NCI-H1694 (cell line): ENCODE measurements at places on chromosomes 16 and 17.
A peak's percentile ranks its signal among the peaks of the same experiment; 100 is the strongest.

GRCh38 chr16:48558371-48558841, 51.6 kb downstream of the N4BP1 start:
- no peak for DNase-seq

- no peak for DNase-seq
Observed at GRCh38 chr16:53787423-53787822, 83.5 kb downstream of the FTO start.

GRCh38 chr16:9119795-9120194, 28.4 kb downstream of the HAPSTR1 start:
- DNase-seq: no peak

DNA sequence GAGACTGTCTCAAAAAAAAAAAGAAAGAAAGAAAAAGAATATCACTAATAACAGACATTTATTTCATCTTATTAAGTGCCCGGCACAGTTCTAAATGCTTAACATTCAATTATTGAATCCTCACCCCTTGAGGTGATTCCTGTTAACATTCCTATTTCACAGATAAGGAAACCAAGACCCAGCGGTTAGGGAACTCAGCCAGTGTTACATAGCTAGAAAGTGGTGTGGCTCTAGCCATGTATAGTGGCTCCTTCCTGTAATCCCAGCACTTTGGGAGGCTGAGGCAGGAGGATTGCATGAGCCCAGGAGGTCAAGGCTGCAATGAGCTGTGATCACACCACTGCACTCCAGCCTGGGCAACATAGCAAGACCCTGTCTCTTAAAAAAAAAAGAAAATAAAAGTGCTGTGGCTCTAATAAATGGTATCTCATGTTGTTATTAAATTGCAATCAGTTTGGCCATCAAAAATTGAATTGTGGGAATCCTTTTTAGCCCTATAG, 28.1 kb downstream of the ZNRF1 start:
- DNase-seq: no peak

GRCh38 chr17:33038740-33039139, 47.1 kb downstream of the SPACA3 start:
- DNase-seq: no peak

- peak; percentile 80 for DNase-seq
Observed at GRCh38 chr17:77049440-77049839, 91.3 kb upstream of the SEC14L1 start.

DNA sequence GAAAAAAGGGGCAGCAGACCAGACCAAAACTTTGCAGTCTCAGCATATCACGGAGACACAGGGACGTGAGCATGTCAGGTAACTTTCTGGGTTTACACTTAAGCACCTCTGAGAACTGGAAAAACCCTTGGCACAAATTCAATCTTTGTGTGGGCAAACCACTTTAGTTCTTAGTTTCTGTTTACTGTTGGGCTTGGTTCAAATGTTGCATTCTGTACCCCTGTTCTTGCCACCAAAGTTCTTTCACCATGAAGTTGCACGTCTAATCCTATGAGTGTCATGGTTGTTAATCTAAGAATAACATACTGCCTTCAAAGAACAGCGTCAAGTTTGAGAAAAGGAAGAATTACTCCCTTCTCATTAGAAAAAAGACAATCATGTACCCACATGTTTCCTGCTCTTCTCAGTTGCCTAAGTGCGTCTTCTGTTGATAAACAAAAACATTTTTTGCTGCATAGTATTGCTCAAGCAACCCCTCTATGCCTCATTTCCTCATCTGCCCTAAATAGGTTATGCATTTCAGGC, 11.6 kb downstream of the KRT33A start:
- no peak for DNase-seq

GRCh38 chr17:1947229-1947742, 77.8 kb downstream of the RTN4RL1 start:
- no peak for DNase-seq

GRCh38 chr17:13601776-13602551, at the start of gene HS3ST3A1:
HS3ST3A1 (minus strand) TSS chr17:13601929; CDS start chr17:13601129, 800 bp downstream.
- DNase-seq: no peak

DNA sequence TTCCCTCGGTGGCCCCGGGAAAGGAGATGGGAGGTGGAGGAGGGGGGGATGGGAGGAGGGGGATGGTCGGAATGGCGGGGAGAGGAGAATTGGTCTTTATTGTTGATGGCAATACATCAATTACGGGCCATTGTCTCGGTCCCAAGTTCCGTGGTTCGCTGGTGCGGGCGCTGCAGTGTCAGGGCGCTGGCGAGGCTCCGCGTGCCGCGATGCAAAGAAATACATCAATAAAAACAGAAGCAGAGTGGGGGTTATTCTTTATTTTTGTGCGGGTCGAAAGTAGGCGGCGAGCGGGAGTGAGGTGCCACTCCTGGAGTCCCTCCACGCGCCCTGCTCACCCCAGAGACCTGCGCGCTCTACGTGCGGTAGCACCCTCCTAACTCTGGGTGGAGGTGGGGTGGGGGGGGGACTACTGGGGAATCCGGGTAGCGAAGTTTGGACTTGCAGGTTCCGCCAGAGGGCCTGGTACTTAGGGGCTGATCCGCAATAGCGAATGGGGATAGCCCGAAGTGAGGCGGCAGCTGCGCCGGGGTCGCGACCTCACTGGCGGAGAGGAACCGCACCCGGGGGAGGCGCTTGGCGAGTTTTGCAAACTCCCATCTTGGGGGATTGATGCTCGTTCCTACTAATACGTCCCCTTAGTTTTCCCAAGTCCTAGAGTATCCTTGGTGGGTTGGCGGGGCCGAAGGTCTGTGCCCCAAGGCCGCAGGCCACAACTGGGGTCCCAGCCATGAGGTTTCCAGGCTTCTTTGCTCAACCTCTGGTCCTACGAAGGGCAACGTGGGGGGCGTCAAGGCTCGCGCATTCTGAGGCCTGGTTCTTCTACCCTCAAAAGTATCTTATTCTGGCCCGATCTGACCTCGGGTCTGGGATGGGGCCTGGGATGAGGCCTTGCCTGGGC, 3.5 kb upstream of the SALL1 start:
- no peak for DNase-seq

DNA sequence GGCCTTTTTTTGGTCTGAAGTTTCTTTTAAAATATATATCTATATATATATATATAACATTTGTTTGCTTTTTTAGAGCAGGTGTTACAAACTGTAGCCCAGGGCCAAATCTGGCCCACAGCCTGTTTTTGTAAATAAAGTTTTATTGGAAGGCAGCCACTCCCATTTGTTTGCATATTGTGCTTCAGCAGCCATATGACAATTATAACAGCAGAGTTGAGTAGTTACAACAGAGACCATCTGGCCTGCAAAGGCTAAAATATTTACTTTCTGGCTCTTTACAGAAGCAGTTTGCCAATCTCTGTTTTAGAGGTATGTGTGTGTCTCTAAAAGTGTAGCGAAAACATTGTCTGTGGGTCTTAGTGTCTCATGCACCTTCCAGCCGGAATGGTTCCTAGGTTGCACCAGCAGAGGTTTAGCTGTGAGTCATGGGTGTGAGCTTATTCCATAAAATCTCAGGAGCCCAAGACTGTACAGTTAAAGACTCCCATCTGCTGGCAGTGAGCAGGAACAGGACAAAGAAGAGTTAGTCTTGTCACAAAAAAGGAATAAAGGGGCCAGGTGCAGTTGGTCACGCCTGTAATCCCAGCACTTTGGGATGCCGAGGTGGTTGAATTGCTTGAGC, 23.8 kb downstream of the LCMT1 start:
- DNase-seq: peak; percentile 52

- no peak for DNase-seq
Observed at GRCh38 chr16:84537491-84538151, 33.2 kb upstream of the MEAK7 start.

- no peak for DNase-seq
Observed at GRCh38 chr17:1006054-1006453, 9.1 kb downstream of the TIMM22 start.
